ENCODE measurements at places on chromosomes 7 and 10. TPM values are rescaled to one million over a fixed set of nuclear protein-coding genes. Genes with fewer than 3 reads are reported as not detected.

DNA sequence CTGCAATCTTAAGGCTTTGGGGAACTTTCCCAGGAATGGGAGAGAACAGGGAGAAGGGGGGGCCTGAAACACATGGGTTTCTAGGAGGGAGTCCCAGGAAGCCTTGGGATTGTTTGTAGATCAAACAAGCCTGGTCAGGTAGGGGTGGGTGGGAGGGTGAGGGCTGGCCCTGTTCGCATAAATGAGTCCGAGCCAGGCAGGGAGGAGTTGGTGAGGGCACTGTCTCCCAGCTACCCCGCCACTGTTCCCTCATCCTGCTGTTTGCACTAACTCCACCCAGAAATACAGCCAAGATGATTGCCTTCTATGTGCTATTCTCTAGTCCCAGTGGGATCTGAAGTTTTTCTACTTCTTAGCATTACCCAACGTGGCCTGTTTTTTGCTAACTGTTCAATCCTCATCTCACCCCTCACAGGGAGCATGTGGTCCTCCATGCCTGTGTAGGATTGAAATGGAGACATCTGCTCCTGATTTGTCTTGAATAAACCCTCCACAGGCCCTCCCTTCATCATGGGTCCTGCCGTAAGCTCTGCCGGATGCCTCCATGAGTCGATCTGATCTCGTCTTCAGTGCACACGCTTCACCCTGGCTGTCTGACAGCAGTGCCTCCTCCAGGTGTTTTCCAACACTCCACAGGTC lies 257.0 kb downstream of the COBL start:
- H3K4me1 ChIP-seq = peaks cover 15% of the 10 kb centered on the region
- H3K27ac ChIP-seq = peak overlapping the region; percentile 13
- no peak overlapping the region for H3K4me3 ChIP-seq
- H3K36me3 ChIP-seq = no peaks in the 10 kb centered on the region

DNA sequence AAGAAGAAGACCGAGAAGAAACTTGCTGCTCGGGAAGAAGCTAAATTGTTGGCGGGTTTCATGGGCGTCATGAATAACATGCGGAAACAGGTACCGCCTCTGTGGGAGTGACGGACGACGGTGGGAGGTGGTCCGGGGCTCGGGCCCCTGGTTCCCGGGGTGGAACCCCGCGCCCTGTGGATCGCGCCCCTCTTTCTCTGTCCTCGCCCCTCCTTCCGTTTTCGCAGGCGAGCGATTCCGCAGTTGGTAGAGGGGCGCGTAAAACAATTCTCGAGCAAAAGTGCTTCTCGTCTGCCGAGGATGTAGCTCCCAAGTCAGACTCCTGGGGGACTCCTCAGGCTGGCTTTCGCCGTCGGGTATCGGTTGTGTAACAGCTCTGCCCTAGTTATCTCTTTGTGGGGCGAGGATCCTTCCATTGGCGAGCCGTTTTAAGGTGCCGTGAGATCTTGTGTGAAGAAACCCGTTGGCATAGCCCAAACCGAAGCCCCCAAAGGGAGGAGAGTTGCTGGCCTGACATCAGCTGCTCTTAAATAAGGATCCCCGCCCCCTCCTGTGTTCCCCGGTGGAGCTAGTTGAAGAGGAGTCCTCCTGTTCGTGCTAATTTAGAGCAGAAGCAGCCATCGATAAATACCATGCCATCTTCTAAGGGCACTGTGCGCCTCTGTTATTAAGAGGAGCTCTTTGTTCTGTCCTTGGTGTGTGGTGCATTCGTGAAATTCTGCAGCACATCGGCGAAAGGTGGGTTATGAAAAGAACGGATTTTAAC lies 655 bp downstream of the KLHL7 start:
- peaks cover 34% of the 10 kb centered on the region for H3K4me1 ChIP-seq
- H3K27me3 ChIP-seq = no peaks in the 10 kb centered on the region
- DNase-seq = peak; percentile 36
- peak overlapping the region; percentile 97 for H3K4me3 ChIP-seq

GRCh38 chr7:133869556-133869955 lies 257.6 kb upstream of the LRGUK start:
- no peaks in the 10 kb centered on the region for H3K27me3 ChIP-seq
- H3K27ac ChIP-seq = no peak overlapping the region
- no peak overlapping the region for H3K4me3 ChIP-seq
- H3K4me1 ChIP-seq = peaks cover 9% of the 10 kb centered on the region
- no peak for DNase-seq

DNA sequence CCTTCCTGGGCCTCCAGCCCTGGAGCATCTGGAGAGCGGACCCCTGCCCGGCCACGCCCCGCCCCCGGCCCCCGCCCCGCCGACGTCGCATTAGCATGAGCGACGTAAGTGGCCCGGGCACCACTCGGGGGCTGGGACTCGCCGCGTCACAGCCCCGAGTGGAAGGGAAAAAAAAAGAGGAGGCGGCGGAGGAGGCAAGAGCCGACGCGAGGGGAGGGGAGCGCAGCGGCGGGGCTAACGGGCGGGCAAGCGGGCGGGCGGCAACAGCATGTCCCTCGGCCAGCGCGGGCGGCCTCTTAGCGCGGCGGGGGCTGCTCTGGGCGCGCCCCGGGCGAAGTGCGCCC lies at the start of gene SLC18A3:
SLC18A3 (plus strand) TSS at position 197 of the 344 bp plus-strand sequence. CDS start 431 bp downstream, outside the sequence.
- no peak for DNase-seq
- H3K27me3 ChIP-seq = peaks cover 48% of the 10 kb centered on the region
- peaks cover 37% of the 10 kb centered on the region for H3K4me1 ChIP-seq
- H3K4me3 ChIP-seq = no peak within 1 kb of the TSS
- H3K36me3 ChIP-seq = no peaks in the 10 kb centered on the region

- no peaks in the 10 kb centered on the region for H3K36me3 ChIP-seq
- H3K27ac ChIP-seq = peak overlapping the region; percentile 54
- no peak overlapping the region for H3K4me3 ChIP-seq
Observed at GRCh38 chr10:92846854-92847201, 1.5 kb upstream of the EXOC6 start.

DNA sequence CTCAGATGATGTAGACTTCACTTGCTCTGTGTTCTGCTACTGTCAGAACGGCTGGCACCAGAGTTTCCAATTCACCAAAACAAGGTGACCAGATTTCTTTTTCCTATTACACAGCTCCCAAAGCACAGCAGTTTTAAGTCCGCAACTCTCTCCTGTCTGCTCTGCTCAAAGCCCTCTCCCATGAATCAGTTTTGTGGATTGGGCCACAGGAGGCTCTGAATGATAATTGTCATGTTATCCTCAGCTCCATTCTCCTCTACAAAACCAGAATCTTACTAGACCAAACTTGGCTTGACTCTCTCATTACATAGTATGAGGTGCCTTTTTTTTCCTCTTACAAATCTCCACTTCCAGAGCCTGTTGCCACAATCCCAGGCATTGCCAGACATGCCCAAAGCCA lies 223.5 kb downstream of the SNX13 start:
- no peaks in the 10 kb centered on the region for H3K27me3 ChIP-seq
- H3K36me3 ChIP-seq = no peaks in the 10 kb centered on the region
- H3K4me1 ChIP-seq = no peaks in the 10 kb centered on the region

- DNase-seq = no peak
- no peak overlapping the region for H3K27ac ChIP-seq
- H3K27me3 ChIP-seq = no peaks in the 10 kb centered on the region
- peaks cover 6% of the 10 kb centered on the region for H3K4me1 ChIP-seq
- no peak overlapping the region for H3K4me3 ChIP-seq
Observed at GRCh38 chr10:100506596-100507356, 12.9 kb downstream of the SEC31B start.

GRCh38 chr7:92615861-92616260 lies 25.7 kb upstream of the FAM133B start:
- DNase-seq = no peak
- H3K4me3 ChIP-seq = no peak overlapping the region
- H3K4me1 ChIP-seq = peaks cover 5% of the 10 kb centered on the region
- H3K36me3 ChIP-seq = peaks cover 5% of the 10 kb centered on the region
- no peaks in the 10 kb centered on the region for H3K27me3 ChIP-seq

The HELLS gene
- 3.0 TPM for total RNA-seq

The SPACDR gene
- total RNA-seq = not detected

The FZD1 gene
- 6.3 TPM for total RNA-seq

The SEMA3A gene
- 2.6 TPM for total RNA-seq

The ADO gene
- 8.9 TPM for total RNA-seq

The NCF1 gene
- total RNA-seq = not detected

The BUD23 gene
- 34.3 TPM for total RNA-seq

The SDK1 gene
- 19.8 TPM for total RNA-seq

The EXOSC1 gene
- 20.8 TPM for total RNA-seq

All from body of pancreas (tissue), 4 donors.